T-helper 2 cell (primary cell): ENCODE measurements at places on chromosomes 4 and X.

DNA sequence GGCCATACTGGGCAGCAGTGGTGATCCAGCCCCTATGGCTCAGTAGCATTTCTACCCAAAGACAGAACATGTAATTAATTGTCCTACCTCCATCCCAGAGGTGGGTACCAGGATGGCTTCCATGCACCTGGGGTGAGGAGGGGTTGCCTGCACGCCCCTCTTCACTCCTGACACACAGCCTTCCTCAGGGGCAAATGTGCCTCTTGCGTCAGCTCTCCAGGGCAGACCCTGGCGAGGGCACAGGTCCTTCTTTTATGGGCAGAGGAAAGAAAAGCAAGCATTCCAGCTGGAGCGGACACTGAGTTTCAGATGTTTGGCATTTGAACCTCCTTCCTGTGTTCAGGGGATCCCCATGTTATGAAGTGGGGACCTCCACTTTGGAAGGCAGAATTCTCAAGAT, 95.6 kb downstream of the PHKA2 start:
- no peak for DNase-seq

- DNase-seq, result no peak
Measured at GRCh38 chrX:21657318-21658151, 595 bp downstream of the KLHL34 start.

DNA sequence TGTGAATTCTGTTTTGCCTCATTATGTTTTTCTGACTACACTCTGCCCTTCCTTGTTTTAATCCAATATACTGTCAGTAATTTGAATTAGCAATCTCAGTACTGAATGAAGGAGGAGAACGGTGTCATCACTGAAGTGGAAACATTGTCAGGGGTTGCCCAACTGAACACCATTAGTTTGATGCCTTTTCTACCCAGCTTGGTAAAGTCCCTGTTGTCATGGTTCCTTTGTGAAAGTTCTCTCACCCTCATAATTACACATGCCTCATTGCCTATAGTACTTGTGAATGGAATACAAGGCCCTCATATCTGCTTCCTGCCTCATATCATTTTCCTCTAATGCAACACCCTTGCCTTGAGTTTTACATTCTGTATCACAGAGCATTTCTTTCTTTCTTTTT, 76.9 kb downstream of the RRAGB start:
- no peak for DNase-seq

- DNase-seq, result no peak
Measured at GRCh38 chr4:81756973-81757372, 285.3 kb upstream of the RASGEF1B start.

DNA sequence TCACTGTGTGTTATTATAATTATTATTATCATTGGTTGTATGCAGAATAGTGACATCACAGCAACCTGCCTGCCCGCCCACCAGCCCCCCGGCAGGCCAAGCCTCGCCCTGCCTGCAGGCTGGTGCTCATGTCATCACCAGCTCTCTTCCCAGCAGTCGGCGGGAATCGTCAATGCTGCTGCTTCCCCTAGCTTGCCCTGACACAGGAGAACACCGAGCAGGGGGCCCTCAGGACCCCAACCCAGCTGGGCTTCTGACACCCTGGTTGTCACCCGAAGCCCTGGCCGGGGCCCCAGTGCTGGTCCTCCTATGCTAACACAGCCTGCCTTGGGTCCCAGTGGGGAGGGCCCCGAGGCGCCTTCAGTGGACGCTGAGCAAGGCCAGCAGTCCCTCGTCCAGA, 100.6 kb downstream of the PPP2R2C start:
- DNase-seq, result no peak

GRCh38 chr4:121462660-121463261, 81.9 kb upstream of the QRFPR start:
- no peak for DNase-seq

DNA sequence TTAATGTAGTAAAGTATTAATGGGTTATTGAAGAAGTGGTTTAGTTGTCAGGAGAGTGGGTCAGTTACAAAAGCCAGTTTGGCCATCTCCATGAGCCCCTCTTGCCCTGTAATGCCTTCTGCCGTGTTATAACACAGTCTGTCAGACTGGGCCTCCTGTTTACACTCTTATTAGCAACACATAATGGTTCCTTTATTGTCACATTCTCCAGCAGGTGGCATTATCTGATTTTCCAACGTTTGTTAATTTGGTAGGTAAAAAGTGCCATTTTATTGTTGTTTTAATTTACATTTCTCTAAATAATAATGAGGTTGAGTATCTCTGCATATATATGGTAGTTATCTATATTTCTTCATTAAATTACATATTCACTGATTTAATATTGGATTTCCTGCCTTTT, 560.8 kb downstream of the FGF13 start:
- no peak for DNase-seq

DNA sequence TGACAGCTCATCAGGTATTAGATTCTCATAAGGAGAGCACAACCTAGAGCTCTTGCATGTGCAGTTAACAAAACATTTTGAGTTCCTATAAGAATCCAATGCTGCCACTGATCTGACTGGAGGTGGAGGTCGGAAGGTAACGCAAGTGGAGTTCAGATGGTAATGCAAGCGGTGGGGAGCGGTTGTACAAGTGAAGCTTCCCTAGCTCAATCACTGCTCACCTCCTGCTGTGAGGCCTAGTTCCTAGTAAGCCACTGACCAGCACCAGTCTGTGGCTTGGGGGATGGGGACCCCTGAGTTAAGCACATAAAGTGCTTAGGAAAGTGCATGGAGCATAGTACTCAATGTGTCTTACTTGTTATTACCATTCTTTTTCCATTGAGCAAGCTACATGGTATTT, 983.2 kb upstream of the IGFBP7 start:
- DNase-seq, result no peak

- peak; percentile 97 for DNase-seq
Measured at GRCh38 chr4:87073199-87074120, 138.6 kb downstream of the AFF1 start.

DNA sequence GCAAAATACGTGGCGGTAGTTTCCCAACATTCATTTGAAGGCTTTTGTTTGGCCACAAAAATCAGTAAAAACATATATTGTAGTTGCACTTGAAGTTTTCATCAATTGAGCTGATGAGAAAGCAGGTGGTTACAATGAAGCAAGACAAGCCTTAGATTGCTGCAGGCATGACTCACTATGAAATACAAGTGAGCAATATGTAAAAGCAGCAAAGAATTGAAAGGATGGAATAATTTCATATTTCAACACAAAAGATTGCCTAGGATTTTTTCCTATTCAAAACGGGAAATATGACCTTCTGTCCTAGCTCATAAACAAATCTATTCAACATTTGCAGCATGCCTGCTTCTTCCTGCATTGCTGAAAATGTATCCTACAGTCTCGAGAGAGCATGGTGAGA, 190.9 kb upstream of the BANK1 start:
- DNase-seq, result no peak

- no peak for DNase-seq
Measured at GRCh38 chr4:81180916-81181315, 34.1 kb downstream of the PRKG2 start.

DNA sequence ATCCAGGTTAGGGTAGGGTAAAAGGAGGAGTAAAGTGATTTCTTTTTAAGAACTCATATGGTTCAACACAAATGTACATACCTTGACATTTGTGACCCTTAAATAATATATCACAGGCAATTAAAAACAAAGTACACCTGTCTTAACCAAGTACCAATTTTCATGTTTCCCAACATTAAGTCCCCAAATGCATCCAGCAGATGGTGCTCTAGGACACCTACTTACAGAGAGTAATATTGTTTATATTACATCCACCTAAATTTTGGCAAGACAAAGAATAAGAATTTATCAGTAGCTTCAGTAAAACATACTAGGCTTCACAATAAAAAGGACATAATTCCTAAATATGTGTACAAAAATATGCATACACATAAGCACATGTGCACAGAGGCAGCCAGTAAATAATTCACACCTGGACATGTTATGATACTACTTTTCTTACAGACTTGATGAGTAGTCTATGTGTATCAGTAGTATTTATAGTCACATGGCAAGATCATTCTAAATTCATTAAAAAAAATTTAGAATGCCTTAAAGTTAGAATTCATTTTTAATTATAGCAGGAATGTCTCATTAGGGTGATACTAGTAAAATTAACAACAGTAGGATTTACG, 219.7 kb downstream of the DCLK2 start:
- no peak for DNase-seq

GRCh38 chr4:6914448-6914847, 4.8 kb downstream of the TBC1D14 start:
- DNase-seq, result no peak

DNA sequence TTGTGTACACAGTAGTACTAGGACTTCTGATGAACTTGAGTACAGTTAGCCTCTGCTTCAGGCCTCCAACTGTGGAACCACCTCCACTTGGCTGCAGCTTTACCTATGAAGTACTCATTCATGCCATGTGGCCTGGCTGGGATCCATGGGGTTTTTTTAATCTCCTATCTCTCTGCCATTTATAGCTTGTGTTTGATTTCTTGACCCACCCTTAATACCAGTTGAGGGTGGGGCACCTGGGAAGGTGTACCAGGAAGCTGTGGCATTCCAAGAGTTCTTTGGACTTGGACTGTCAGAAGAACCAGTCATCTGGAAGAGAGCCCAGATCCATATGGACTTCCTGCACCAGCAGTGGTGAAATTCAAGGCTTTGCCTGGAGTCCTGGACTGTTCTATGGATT, 230.1 kb downstream of the SHROOM3 start:
- DNase-seq, result no peak

DNA sequence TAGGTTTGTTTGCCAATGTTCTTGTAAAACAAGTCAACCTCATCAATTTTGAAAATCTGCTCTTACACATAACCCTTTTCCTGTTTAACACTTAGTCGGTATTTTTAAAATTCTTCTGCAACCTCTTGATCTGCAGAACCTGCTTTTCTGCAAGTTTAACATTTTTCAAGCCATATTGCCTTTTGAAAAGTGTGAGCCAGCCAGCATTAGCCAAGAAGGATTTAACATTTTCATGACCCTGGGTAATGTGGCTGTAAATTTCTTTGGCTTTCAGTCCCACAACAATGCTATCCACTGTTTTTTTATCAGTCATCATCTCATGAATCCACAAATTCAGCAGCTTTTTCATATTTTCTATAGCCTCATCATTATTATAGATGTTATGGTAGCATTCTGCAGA, 956.5 kb downstream of the FAT4 start:
- DNase-seq, result no peak

DNA sequence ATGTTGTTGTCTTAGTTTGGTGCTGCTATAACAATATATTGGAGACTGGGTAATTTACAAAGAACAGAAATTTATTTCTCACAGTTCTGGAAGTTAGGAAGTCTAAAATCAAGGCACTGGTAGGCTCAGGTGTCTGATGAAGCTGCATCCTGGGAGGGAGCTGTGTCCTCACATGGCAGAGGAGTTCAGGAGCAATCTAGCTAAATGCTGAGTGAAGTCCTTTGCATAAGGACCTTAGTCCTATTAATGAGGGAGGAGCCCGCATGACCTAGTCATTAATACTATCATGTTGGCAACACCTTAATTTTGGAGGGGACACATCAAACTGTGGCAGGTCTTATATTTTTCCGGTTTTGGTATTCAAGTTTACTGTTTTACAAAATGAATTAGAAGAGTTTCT, 36.0 kb upstream of the NSUN7 start:
- no peak for DNase-seq

DNA sequence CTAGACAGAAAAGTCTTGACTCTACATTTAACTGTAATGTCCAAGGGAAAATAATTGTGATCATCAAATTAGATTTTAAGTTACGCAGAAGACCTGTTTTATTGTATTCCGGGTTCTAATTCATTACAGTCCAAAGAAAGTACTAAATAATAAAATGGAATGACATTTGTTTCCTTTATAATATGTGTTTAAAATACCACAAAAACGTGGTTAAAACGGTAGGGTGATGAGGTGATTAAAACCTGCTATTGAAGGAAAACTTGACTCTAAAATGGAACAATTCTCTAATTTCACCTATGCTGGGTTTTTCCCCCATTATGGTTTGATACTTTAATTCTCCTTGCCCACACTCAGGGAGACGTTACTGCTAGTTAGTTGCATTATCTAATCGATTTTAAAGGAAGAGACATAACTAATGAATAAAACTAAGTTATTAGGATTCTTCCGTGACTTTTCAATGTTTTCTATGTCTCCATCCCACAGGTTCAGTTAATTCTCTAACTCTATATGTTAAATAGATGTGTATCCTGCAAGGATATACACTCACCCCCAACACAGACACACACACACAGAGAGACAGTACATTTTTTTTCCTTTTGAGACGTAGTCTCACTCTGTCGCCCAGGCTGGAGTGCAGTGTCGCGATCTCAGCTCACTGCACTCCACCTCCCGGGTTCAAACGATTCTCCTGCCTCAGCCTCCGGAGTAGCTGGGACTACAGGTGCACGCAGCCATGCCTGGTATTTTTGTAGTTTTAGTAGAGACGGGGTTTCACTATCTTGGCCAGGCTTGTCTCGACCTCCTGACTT, 80.8 kb downstream of the GK start:
- no peak for DNase-seq

DNA sequence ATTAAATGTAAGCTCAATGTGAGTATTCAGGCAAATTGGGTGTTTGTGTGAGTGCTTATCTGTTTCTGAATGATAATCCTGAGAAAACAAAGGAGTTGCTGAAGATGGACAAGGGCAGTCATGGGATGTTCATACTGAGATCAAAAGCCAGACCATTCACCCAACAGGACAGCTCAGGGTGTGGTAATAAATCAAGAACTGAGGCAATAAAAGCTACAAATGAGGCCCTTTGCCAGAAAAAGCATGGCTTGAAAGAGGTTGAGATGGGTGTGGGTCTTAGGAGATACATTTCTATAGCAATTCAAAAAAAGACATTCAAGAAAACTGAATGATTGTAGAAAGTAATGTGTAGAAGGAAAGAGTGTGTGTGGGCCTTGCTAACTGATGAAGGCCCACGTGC, 425.8 kb upstream of the BOD1L1 start:
- no peak for DNase-seq

GRCh38 chr4:166846939-166847338, 387.4 kb downstream of the SPOCK3 start:
- no peak for DNase-seq

DNA sequence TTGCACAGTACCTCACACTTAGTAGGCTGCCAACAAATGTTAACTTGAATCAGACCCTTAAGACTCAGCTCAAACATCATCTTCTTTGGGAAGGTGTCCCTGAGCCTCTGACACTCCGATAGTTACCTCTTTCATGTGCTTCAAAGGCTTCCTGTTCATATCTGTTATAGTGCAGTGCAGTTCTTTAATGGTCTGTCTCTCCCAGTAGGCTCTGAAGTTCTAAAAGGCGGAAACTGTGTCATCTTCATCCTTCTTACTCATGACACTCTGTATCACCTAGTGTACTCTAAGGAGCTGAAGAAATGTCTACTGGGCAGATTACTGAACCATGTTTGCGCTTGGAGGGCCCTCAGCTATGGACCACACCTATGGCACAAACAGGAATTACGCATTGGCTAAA, 2.1 kb upstream of the DIAPH2 start:
- no peak for DNase-seq

GRCh38 chr4:4852591-4853362, 6.7 kb upstream of the MSX1 start:
- peak; percentile 55 for DNase-seq

DNA sequence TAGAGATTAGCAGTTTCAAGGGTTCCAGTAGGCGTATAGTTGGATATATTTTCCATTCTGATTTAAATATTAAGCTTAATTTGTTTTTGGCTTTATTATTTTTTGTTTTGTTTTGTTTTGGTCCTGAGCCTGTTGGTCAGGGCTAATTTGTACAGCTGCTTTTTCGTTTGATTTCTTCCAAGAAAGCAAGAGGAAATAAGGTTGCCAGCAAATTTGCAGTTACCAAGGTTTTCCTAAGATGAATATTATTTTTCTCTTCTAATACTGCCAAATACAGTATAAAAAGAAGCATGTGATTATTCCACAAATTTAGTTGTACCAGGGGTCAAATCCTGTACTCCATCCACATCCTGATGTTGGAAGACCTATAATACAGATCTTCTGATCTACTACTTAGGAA, 24.9 kb downstream of the PLAC1 start:
- DNase-seq, result no peak
